HCEC 1CT (cell line): ENCODE measurements at places on chromosomes 1 and 21.

GRCh38 chr21:28111151-28111619 lies 881.5 kb downstream of the LTN1 start:
- DNase-seq: peak; percentile 73

- DNase-seq: no peak
Observed at GRCh38 chr1:69985376-69985775, 220.0 kb downstream of the LRRC40 start.

DNA sequence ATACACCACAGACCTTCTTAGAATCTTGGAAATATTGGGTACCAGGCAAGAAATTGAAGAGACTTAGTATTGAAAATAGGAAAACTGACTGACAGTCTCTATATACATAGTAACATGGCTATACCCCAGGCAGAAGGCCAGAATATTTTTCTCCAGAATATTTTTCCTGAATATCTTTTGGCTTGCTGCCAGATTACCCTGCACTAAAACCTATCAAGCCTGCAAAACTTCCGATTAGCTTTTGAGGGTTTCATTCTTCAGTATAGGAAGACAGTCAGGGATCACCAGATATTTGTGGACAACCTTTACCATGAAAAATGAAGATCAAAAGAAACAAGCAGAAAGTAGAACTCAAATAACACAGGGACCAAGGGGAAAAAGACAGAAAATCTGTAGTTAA lies 187.9 kb downstream of the LRRC7 start:
- DNase-seq: no peak

GRCh38 chr1:184366997-184367396 lies 19.8 kb upstream of the C1orf21 start:
- DNase-seq: peak; percentile 82
